Fibroblast of skin of right quadriceps (primary cell): ENCODE measurements at places on chromosomes 2 and 18.

DNA sequence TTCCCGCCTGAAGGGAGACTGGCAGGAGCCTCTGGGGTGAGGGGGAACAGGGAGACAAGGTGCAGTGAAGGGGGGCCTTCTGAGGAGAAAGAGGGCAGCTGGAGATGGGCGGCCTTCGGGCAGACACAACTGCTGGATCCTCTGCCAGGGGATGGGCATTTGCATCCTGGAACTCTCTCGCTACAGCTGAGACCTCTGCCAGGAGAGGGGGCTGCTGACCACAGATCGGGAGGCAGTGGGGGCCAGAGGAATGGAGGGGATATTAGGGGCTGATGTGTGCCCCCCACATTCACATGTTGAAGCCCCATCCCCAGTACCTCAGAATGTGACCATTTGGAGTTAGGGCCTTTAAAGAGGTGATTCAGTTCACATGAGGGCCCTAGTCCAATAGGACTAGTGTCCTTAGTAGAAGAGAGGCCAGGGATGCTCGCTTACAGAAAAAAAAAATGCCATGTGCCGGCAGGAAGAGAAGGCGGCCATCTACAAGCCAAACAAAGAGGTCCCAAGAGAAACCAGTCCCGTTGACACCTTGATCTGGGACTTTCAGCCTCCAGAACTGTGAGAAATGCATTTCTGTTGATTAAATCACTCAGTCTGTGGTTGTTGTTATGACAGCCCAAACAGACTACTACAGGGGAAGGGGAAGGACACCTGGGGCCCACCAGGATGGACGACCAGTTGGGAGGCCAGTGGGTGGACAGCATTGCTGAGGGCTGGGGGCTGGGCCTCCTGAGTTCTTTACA is 50.0 kb downstream of the TRABD2A start:
- DNase-seq: no peak

DNA sequence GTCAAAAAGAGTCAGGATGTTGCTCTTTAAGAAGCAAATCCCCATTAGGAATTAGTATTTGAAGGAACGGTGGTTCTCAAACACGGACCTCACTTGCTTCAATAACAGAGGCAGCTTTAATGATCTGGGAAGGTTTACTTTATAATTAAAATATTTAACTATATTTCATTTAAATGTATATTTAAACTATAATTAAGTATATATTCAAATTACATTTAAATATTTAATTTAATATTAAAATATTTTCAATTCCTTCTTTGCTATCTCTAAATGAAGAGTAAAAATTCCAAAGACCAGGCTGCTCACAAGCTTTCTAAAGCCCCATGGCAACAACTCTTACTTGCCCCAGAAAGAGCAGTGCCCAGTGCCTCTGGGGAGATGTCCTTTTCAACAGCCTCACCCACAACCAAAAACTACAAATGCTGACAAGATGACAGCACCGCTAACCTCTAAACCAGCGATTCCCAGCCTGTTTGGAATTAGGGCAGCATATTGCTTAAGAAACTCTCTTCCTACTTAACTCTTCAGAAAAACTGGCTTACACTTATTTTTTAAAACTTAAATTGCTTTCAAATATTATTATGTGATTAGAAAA is 62.9 kb upstream of the POU3F3 start:
- no peak for DNase-seq

- DNase-seq: no peak
These were observed 426.7 kb downstream of the TRIB2 start for GRCh38 chr2:13143451-13143850.

DNA sequence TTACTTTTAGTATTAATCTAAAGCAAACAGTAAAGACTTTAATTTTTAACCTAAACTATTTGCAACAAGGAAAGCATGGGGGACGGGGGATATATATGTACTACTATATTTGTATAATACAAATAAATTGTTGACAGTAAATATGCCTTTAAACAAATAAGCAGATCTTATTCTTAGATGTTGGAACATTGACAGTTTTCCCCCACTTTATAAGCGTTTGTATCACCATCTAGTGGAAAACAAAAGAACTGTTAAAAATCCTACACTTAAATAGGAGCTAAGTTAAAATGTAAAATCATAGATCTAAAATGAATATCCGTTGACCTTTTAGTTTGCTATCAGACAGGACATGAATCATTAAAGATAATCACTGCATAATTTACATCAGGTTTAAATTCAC is 50.0 kb downstream of the RBBP8 start:
- peak; percentile 52 for DNase-seq

DNA sequence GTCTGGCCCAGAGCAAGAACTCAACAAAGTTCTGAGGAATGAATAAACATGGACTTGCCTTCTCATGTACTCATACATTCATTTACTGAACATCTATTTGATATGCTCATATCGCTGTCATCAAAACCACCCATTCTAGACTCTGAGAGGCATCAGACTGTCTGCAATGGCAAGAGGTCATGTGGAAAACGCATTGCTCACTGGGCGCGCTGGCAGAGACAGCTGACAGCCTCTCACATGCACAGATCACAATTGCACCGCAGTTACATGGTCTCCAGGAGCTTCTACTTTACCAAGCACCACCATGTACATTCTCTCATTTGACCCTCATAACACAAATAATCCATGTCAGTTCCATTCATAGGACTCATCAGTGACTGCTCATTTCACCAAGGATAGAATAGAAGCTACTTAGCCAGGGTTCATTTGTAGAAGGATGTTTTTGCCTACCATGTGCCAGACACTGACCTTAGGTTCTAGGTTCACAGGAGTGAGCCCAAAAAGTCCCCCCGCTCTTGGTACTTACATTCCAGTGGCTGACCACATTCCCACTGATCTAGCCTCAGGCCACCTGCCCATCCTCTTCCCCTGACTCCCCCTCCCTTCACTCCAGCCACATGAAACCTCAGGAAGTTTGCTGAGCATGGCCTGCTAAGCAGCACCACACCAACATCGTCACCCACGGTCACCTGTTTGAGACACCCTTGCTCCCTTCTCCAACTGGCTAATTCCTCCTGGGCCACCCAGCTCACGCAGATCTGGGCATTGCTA is 6.1 kb downstream of the FAM124B start:
- no peak for DNase-seq

DNA sequence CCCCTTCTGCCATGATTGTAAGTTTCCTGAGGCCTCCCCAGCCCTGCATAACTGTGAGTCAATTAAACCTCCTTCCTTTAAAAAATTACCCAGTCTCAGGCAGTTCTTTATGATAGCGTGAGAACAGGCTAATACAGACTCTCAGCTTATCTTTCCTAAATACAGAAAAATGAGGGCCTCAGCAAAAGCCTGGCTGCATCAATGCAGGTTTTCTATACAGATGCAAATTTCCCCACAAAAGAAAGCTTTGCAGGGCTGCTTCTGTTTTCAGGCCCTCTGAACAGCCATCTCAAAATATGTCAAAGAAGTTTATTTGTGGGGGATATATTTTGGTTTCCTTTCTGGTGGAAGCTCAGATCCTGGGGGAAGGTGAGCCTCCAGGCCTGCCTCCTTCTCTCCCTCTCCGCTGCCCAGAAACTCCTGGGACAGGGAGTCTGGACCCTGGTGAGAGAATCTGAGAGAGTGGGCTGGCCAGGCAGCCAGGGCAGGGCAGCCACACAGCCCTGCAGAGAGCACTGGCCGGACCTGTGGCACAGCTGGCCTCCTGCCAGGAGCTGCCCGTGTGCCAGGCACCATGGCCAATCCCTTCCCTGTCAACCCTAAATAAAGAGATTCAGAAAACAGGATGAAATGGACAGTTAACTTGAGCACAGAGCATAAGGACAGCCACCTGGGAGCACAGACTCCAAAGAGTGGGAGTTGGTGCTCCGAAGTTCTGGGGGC is 21.6 kb upstream of the AGXT start:
- DNase-seq: no peak

DNA sequence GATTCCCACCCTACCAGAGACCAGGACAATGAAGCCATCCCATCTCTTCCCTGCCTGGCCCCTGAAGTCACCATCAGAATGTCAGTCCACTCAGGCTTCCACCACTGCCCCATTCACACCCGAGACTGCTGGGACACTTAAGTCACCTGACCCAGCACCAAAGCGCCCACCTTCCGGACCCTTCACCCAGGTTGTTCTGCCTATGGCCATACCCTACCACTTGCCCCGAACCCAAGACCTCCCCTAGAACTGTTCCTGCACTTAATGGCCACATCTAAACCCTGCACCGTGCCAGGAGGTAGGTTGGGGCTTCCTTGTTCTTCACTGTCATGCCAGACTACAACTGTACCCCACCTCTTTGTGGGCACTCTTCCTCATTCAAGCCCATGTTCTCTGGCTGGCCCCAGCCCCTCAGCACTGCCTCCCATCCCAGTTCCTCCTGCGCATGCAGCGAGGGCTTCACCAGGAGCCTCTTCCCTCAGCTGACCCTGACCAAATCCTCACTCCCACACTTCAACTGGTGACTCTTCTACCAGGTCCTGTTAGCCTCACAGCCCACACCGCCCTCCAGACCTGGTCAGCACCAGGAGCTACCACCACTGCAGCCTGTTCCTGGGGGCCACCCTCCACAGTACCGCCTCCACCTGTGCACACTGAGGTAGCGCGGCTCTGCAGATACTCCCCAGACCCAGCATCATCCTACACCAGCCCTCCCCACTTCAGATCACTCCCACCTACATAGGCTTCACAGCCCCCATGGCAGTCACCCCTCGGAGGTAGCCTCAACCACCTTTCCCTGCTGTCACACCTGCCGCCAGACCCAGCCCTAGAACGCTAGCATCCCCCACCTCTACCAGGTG is 8.3 kb upstream of the ADRA2B start:
- no peak for DNase-seq

DNA sequence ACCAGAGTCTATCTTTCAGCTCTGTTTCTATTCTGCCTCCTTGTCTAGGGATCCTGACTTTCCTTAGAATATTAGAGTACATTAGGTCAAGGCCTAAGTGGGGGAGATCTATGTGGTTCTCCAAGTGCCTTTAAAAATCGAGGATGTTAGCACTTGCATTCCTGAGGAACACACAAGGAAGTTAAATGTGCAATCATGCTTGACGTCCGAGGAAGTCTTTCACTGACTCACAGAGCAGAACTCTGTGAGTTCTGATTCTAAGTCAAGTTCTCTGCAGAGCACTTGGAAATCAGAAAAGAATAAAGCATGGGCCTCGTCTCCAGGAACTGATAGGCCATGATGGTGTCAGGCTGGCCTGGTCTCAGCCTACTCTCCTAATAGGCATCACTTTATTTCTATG is 17.2 kb downstream of the FHOD3 start:
- peak; percentile 88 for DNase-seq

GRCh38 chr2:127085317-127085681 is 21.7 kb downstream of the BIN1 start:
- no peak for DNase-seq

- DNase-seq: peak; percentile 56
These were observed 21.3 kb downstream of the NOL10 start for GRCh38 chr2:10668402-10669012.

DNA sequence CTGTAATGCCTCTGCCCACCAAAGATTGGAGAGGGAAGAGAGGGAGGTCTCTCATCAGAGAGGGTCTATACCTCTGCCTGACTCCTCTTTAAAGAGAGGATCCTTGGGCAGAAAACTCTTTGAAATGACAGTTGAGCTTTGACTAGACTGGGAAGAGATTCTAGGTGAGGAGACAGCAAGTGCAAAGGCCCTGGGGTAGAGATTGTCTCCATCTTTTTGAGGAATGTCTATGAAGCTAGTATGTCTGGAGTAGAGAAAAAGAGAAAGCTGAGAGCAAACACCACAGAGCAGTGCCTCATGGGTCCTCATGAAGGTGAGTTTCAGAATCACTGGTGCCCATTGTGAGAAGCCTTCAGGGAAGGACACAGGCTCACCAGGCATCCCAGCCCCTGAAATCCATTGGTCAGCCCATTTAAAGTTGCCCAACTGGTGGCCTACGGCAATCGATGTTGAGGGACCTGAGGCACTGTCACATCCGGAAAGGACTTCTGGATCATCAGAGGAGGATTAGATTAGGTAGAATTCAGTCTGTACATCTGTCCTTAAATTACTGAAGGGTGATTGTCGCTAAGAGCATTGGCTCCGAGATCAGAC is 31.5 kb downstream of the LBH start:
- DNase-seq: no peak

GRCh38 chr2:187842978-187843847 is 289.0 kb upstream of the TFPI start:
- peak; percentile 58 for DNase-seq

DNA sequence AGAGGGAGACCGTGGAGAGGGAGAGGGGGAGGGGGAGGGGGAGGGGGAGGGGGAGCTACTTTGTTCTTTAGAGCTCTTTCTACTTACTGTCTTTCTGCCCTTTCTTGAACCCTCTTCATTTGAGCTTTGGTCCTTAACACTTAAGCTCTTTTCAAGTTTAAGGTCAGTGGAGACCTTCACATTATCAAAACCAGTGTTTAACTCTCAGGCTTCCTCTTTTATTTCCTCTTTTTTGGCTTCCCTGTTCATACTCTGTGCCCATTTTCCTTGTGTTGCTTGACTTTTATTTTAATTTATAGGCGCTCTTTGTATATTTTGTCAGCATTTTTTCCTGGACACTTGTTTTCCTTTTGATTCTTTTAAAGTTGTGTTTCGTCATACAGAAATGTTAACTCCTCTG is 37.1 kb downstream of the ACSL3 start:
- DNase-seq: no peak

DNA sequence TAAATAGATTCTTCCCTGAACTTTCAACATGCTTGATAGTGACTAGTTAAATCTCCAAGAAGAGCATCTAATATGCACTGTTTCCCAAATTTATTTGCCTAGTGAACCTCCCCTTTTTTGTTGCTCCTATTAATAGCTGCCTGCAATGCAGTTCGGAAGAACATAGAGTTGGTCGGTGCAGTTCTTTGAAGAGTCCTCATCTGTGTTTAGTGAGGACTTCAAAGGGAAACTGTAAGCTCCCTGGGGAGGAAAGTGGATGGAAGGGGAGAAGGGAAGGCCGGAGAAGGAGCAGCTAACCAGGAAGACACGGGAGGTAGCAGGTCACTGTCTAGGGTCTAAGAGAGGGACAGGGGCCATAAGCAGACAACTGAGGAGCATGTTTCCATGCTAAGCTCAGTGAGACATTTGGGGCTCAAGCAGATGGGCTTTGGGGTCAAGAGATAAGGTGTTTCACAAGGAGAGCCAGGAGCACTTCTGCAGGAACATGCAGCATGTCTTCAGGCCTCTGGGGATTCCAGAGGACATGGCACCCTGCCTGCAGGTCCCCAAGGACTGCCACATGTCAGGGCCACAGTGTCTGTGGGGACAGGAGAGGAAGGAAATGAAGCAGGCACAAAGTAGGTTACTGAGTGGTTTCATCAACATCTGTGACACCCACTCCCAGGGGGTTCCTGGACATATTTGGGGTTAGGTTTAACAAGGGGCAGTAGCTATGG is 48.7 kb upstream of the ANXA4 start:
- no peak for DNase-seq

DNA sequence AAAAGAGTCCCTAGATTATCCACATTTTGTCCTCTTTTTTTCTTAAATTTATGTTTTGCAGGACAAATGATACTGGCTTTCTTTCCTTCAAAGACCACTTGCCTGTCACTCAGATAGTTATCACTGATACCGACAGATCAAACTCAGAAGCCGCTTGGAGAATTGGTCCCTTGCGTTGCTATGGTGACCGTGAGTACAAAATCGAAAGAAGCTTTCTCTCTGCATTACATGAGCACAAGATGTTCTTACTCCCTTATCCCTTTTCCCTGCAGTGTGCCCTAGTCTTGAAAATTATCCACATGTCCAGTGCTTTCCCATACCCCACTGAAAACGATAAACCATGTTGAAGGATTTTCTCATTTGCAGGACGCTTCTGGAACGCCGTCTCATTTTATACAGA is 738.5 kb downstream of the CNTNAP5 start:
- no peak for DNase-seq
